ENCODE measurements at places on chromosomes 3 and 15. TPM values are rescaled to one million over a fixed set of nuclear protein-coding genes. Genes with fewer than 3 reads are reported as not detected.
A peak's percentile ranks its signal among the peaks of the same experiment; 100 is the strongest.

GRCh38 chr3:134937256-134938028 is 142.4 kb downstream of the EPHB1 start:
- no peaks in the 10 kb centered on the region for H3K27me3 ChIP-seq
- DNase-seq = no peak
- H3K36me3 ChIP-seq = no peaks in the 10 kb centered on the region
- H3K27ac ChIP-seq = no peak overlapping the region
- peaks cover 3% of the 10 kb centered on the region for H3K4me1 ChIP-seq

The IL17RB gene
- 1.9 TPM for total RNA-seq

GRCh38 chr3:46553154-46553553 is 12.9 kb downstream of the LRRC2 start:
- H3K27ac ChIP-seq = no peak overlapping the region
- no peaks in the 10 kb centered on the region for H3K27me3 ChIP-seq
- no peak overlapping the region for H3K4me3 ChIP-seq
- no peak for DNase-seq
- H3K4me1 ChIP-seq = no peaks in the 10 kb centered on the region

DNA sequence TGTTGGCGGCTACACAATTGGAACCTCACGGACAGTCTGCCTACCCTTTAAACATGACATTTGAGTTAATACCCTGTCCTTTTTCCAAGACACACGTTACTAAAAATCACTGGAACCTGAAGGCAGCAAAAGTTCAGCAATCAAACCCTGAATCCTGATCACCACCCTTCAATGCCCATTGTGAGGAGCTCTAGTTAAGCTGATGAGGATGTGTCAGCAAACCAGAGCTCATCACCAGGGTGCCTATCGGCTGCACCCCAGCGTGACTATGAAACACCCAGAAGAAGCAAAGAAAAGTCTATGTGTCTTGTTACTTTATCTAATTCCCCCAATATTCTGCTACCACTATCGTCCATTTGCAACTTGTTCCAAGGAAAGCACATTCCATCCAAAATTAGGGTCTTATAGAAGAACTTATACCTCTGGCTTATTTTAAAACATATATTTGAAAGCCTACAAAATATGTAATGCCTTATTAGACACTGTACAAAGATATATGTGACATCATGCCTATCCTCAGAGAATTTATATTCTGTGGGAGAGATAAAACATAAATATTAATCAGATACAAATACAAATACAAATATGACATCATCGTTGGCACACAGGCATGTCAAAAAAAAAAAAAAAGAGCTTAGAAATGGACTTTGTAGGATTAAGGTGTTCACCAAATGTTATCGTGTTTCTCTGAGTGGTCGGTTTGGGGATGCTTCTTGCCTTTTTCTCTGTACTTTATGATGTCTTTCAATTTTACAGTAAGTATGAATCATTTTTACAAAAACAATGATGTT is 219.7 kb upstream of the SETMAR start:
- no peaks in the 10 kb centered on the region for H3K4me1 ChIP-seq
- H3K27ac ChIP-seq = no peak overlapping the region
- no peak overlapping the region for H3K4me3 ChIP-seq
- no peaks in the 10 kb centered on the region for H3K27me3 ChIP-seq

- DNase-seq = no peak
- H3K27me3 ChIP-seq = no peaks in the 10 kb centered on the region
- H3K4me1 ChIP-seq = peaks cover 22% of the 10 kb centered on the region
- H3K4me3 ChIP-seq = no peak overlapping the region
- H3K27ac ChIP-seq = no peak overlapping the region
These were observed 8.8 kb downstream of the IL1RAP start for GRCh38 chr3:190522621-190523222.

The ACSBG1 gene
- total RNA-seq = 67.1 TPM

The PLA2G4E gene
- 64.0 TPM for total RNA-seq

DNA sequence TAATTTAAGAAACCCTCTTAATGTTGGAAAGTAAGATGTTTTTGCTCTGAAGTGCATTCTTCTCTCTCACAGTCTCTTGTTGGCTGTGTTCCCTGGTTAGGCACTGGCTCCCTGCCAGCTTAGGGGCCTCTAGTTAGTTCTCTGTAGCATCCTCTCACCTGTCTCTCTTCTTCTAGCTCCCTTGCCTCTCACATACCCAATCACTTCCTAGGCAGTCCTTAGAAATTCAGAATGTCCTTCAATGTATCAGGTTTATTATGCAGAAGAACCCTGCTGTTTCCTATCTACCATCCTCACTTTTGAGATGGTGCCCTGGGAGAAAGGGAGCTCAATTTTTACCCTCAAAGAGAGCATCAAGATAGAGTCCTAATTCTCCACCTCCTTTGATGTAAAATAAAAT is 36.2 kb upstream of the CPNE4 start:
- DNase-seq = no peak
- H3K27ac ChIP-seq = no peak overlapping the region
- no peaks in the 10 kb centered on the region for H3K27me3 ChIP-seq
- H3K4me1 ChIP-seq = no peaks in the 10 kb centered on the region

The NR2F2 gene
- 4.0 TPM for total RNA-seq

DNA sequence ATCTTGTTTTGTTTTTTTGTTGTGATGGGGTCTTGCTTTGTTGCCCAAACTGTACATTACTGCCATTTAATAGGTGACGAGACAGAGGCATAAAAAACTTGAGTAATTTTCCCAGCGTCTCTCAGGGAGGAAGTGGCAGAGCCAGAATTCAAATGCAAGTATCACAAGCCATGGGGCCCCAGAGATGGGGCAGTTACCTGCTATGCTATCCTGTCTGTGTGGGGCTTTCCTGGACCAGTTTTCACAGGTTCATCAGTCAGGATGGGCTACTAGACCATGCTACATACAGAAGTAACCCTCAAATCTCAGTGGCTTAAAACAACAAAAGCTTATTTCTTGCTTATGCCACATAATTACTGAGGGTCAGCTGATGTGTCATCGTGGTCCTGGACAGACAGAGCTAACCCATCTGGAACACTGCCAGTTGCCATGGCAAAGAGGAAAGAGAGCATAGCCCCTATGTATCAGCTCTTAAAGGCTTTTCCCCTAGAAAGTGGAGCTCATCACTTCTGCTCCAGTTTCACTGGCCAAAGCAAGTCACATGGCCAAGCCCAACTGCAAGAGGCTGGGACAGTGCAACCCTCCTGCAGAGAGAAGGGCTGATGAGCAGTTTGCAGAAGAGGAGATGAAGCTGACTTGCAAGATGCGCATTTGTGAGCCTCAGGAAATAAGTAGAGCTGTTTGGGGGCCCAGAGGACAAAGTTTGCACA is 31.7 kb upstream of the SYNM start:
- peak; percentile 37 for DNase-seq
- no peaks in the 10 kb centered on the region for H3K4me1 ChIP-seq
- H3K27me3 ChIP-seq = no peaks in the 10 kb centered on the region
- H3K27ac ChIP-seq = no peak overlapping the region

The MGA gene
- 40.6 TPM for total RNA-seq

DNA sequence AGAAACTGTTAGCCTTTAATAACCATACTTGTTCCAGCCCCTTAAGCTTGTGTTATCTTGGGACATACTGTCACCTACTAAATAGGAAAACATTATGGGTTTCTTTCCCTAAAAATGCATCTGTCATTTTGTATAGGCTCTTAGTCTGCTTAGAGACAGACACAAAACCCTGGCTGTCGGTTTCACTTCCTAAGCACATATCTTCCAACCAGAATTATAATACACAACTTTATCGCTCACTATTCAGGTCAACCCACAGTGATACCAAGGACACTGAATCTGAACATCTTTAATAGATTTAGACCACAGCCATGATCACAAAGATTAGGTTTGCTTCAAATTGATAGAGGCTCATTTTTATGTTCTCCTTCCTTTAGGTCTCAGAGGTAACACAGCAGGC is 111.8 kb downstream of the CFAP20DC start:
- H3K27ac ChIP-seq = no peak overlapping the region
- no peaks in the 10 kb centered on the region for H3K4me1 ChIP-seq
- H3K36me3 ChIP-seq = no peaks in the 10 kb centered on the region
- H3K4me3 ChIP-seq = no peak overlapping the region
- no peaks in the 10 kb centered on the region for H3K27me3 ChIP-seq

- no peak overlapping the region for H3K4me3 ChIP-seq
- H3K36me3 ChIP-seq = no peaks in the 10 kb centered on the region
- no peaks in the 10 kb centered on the region for H3K27me3 ChIP-seq
These were observed 307.5 kb downstream of the EDEM1 start for GRCh38 chr3:5494905-5495519.

GRCh38 chr15:63977119-63977518 is 69.2 kb downstream of the DAPK2 start:
- DNase-seq = no peak
- no peaks in the 10 kb centered on the region for H3K36me3 ChIP-seq
- no peaks in the 10 kb centered on the region for H3K27me3 ChIP-seq
- H3K27ac ChIP-seq = no peak overlapping the region

The PLSCR5 gene
- total RNA-seq = not detected
